ENCODE measurements at places on chromosomes 3 and 15. TPM values are rescaled to one million over a fixed set of nuclear protein-coding genes. Genes with fewer than 3 reads are reported as not detected.
A peak's percentile ranks its signal among the peaks of the same experiment; 100 is the strongest.

- no peak for DNase-seq
These were observed 17.5 kb downstream of the RGMA start for GRCh38 chr15:93071469-93071936.

- no peak for DNase-seq
These were observed 836.1 kb downstream of the NAALADL2 start for GRCh38 chr3:175695251-175695650.

GRCh38 chr3:126487151-126487771 lies 11.6 kb upstream of the ZXDC start:
- DNase-seq: no peak

- no peak for DNase-seq
These were observed 210.1 kb downstream of the MECOM start for GRCh38 chr3:169453256-169454059.

GRCh38 chr3:190026154-190026553 lies 94.5 kb downstream of the P3H2 start:
- DNase-seq: no peak

DNA sequence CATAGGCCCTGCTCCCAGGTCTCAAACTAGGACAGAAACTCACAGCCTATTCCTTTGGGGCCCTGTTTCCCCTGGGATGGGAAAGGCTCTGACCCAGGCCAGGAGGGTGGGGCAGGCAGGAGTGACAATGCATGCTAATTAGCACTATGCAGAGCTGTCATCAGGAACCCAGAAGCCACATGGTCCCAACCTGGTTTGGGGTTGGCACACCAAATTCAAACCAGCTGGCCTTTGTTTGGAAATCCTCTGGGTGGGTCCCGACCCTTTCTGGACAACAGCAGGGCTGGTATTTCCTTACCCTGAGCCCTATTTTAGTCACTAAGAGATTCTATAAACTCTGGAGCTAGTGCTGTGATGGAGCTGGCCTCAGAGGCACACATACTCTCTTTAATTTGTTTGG lies 166.2 kb downstream of the LRTM1 start:
- no peak for DNase-seq

- no peak for DNase-seq
These were observed 71.5 kb upstream of the SLC25A26 start for GRCh38 chr3:66149269-66149668.

ABI3BP gene
- polyA plus RNA-seq: 516 TPM

- no peak for DNase-seq
These were observed 17.1 kb downstream of the VIPR1 start for GRCh38 chr3:42519568-42519962.

TGM4 gene
- polyA plus RNA-seq: 0.05 TPM

MTFMT gene
- 13.0 TPM for polyA plus RNA-seq

- no peak for DNase-seq
These were observed 49.5 kb upstream of the PDZRN3 start for GRCh38 chr3:73674280-73674679.

SCAMP5 gene
- 6.5 TPM for polyA plus RNA-seq

DNA sequence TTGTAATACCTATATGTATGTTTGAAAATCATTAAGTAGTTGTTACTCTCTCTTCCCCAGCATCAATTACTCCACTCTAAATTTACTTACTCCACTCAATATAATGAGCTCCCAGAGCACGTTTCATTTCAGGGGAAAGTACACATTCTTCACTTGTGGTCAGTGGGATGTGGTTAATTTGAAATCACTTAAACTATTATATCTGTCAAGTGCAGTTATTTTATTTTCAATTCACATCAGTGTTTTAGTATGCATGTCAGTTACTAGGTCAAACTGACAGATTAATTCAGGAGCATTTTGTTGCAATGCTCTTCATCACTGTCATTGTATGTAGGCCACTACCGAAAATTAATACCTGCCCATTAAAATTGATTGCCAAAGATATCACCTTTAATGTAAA lies 376.1 kb downstream of the ZIC4 start:
- no peak for DNase-seq

DNA sequence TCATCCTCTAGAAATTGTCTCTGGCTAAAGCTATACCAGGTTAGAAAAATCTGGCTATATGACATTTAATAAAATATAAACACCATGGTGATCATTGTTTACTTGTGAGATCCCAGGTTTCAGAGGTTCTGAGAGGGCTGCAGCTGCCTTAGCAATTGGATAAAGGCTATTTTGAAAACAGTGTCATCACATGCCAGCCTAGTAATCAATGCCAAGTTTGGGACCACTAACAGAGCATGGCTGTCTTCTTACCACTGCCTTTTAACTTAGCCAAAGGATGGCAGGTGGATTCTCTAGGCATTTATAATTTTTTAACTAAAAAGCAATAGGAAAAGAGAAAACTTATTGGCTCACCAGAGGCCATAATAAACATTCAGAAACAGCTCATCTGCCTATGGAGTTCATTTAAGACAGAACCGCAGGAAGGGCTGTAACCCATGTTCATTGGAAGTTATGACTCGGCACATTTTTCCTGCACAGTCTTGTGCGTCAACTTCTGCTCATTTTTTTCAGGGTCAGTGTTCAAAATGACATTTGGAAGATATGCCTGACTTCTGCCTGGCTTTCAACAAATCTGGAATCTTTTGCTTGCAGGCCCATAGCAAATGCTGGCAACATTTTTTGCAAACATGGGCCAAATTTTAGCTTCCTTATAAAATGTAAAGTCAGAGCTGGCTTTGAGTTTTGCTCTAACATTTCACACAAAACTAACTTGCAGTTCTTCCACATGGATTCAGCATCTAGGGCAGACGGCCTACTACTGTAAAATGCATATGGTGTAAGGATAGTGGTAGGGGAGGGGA lies 476.0 kb upstream of the TBL1XR1 start:
- DNase-seq: peak; percentile 63

ATP2C1 gene
- polyA plus RNA-seq: 82.9 TPM

- DNase-seq: no peak
These were observed 552.4 kb downstream of the TUSC7 start for GRCh38 chr3:117261983-117262421.

GXYLT2 gene
- polyA plus RNA-seq: 34.8 TPM

DNA sequence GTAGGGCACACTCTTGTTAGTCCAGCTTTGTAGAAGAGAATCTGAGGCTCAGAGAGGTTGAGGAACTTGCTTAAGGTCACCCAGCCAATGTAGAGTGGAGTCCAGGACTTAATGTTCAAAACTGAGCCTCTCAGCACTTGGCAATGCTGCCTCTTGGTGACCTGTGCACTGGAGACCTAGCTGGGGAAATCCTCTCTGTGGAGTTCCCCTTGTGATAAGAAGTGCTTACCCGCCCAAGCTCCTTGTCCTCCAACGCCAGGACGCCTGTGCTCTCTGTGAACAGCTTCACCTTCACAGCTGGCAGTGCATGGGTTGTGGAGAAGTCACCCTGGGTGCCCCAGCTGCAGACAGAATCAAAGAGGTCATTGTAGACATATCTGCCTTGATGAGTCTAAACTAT lies 219.1 kb upstream of the FEZF2 start:
- no peak for DNase-seq

GRCh38 chr3:151555523-151555922 lies 94.7 kb upstream of the IGSF10 start:
- no peak for DNase-seq

DNA sequence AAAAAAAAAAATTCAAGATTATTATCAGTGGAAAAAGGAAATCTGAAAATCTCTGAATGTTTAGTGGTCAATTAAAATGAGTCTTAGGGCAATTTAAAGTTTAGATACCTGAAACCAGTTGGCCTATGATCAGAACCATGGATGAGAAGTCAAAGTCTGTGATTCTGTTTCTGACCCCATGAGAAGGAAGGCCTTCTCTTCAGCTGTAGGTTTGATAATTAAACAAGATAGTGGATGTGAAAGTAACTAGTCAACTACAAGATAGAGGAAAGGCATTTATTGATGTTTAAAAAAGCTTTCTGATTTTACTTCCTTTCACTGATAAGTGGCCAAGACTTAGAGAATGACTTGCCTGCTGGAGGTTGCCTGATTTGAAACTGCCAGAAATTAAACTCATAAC lies 8.7 kb downstream of the PLS1 start:
- DNase-seq: no peak

DNA sequence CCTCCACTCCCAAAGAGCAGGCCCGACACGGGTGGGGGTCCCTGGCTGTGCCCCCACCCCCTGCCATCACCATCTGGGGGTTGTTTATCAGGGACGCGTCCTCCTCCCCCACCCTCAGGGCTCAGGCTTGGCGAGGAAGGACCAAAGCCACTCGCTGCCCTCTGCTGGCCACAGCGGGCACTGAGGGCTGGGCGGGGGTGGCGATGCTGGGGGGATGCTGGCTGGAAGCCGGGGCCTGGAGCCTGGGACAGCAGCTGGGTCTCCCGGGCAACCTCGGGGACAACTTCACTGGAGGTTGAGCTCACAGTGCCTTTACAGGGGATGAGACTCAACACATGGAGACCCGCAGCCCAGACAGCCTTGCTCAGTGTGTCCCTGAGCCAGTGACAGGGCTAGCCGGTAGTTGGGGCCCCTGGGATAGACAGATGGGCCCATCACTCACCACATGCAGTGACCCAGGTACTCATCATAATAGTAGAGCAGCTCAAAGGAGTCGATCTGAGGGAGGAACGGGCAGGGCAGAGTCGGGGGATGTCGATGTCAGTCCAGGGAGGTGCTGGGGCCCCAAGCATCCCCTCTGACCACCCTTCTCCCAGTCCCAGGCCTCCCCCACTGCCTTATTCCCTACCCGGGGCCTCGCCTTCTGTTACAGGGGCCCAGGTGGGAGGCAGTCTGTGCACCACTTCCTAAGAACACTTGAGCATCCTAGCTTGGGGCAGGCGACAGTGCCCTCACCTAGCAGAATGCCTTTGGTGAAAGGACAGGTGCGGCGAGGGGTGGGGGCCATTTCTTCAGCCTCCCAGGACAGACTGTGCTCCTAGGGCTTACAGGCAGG lies 5.9 kb upstream of the CALML4 start:
- DNase-seq: peak; percentile 66

- DNase-seq: no peak
These were observed 79.5 kb upstream of the BLM start for GRCh38 chr15:90637693-90638092.

DNA sequence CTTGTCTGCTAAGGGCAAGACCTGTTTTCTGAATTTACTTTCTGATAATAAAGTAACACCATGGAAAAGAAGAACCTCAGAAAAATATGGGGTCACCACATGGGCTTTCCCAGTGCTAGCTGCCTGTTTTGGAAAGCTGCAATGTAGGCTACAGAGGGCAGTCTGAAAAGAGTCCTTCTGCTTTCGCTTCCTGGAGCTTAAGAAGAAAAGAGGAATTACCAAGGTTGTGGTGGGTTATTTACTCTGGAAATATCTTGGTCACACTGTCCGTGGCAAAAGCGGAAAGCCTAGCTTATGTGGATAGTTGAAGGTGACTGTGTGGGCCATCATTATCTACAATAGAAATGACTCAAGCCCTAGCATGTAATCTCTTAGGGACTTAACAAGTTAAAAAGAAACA lies 31.7 kb upstream of the IP6K2 start:
- no peak for DNase-seq

GRCh38 chr15:30990446-30991254 lies 778 bp downstream of the MTMR10 start:
- DNase-seq: peak; percentile 15

DNA sequence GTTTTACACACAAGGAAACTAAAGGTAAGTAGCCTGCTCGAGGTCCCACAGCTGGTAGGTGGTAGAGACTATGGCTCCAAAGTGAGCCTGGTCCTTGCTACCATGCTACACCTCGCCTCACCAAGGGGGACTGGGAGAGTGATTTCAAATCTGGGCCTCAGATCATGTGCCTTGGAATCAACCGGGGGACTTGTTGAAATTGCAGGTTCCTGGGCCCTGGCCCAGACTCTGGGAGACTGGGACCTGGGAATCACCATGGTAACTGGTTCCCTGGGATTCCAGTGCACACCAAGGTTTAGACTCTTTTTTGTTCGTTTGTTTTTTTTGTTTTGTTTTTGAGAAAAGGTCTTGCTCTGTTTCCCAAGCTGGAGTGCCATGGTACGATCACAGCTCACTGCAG lies 21.1 kb downstream of the DNASE1L3 start:
- DNase-seq: no peak

PIGBOS1 gene
- 15.7 TPM for polyA plus RNA-seq

CACNA2D2 gene
- 8.1 TPM for polyA plus RNA-seq

DNA sequence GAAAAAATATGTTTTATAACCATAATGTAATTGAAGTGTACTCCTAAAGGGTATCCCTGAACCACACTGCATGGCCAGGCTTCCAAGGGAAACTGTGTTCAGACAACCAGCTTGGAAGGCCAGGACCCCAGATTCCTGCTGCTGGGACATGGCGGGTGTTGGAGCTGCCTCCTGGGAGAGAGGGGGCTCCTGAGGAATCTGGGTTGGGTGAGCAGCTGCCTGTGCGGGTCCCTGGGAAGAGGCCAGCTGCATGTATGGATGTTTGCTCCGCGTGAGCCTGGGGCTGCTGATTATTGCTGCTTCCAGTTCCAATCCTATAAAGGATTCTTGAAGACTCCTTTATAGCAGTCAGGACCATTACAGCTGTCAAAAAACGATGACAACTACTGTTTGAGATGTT lies 348.6 kb upstream of the ICE2 start:
- no peak for DNase-seq

DNA sequence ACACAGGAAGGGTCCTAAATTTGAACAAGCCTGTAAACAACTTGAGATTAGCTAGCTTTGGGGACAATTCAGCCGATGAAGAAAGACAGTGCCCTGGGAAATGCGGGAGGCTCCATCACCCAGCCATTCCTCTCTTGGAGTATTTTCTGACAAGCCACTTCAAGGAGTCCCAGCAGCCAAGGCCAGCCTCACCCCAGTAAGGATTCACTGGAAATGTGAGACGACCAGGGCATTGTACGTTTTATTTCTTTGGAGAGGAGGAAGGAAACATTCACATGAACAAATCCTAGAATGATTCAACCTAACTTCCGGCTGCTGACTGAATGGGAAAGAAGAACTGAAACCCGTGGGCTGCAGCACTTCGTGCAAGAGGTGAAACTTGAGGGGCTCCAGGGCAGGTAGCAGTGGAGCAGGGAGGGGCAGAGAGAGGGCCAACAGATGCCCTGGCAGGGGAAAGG lies 116.4 kb upstream of the ARHGEF3 start:
- DNase-seq: no peak

MAN2C1 gene
- 65.6 TPM for polyA plus RNA-seq

GOLGA8T gene
- polyA plus RNA-seq: 0.57 TPM

GOLGA6L9 gene
- polyA plus RNA-seq: 2.9 TPM

DNA sequence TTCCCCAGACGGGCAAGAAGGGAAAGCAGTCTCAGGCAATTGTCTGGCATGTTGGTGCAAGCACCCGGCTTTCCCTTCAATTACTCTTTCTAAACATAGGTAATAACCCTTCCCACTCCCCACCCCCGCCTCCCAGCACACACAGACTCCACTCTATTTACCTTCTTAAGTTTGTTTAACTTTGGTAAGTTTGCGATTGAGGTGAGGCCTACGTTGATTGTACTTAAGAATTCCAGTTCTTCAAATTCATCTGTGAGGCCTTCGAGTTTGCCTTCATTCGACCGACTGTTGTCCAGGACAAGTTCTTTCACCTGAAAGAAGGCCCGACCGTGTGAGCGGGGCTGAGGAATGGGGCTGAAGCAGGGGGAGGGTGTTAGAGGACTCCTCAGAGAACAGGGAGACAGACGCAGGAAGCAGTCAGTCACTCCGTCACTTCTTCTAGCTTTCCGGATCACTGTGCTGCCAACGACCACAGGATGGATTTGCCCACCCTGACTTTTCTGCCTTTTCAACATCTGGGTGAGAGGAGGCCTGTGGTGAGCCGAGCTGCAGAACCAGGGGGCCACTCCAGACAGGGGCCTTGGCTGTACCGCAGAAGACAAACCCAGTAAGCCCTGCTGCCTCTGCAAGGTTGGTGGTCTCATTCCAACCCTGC lies 33.0 kb downstream of the ANP32A start:
- no peak for DNase-seq

- DNase-seq: no peak
These were observed 25.4 kb upstream of the TSEN2 start for GRCh38 chr3:12458901-12459300.
